Stimulated activated CD4-positive, alpha-beta T cell treated with anti-CD3 and anti-CD28 coated beads, Interleukin-4, amount 100 ng/mL, for 24 hours (primary cell): ENCODE measurements at places on chromosomes 3 and 15.

GRCh38 chr3:116097226-116097625 is 348.1 kb downstream of the LSAMP start:
- DNase-seq, result no peak

DNA sequence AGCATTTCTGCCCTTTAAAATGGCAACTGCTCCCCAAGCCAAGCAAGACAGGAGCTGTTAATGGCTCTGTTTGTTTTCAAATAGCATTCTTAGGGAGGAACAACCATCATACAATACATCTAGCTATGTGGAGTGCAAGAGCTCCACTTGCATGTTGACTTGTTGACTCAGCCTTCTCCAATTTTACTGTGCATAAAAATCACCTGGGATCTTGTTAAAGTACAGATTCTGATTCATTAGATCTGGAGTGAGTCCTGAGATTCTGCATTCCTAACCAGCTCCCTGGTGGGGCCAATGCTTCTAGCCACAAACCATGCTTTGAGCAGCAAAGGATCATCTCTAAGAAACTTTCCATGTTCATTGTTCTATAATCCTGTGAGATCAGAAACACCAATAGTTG is 171.4 kb downstream of the THRB start:
- no peak for DNase-seq

DNA sequence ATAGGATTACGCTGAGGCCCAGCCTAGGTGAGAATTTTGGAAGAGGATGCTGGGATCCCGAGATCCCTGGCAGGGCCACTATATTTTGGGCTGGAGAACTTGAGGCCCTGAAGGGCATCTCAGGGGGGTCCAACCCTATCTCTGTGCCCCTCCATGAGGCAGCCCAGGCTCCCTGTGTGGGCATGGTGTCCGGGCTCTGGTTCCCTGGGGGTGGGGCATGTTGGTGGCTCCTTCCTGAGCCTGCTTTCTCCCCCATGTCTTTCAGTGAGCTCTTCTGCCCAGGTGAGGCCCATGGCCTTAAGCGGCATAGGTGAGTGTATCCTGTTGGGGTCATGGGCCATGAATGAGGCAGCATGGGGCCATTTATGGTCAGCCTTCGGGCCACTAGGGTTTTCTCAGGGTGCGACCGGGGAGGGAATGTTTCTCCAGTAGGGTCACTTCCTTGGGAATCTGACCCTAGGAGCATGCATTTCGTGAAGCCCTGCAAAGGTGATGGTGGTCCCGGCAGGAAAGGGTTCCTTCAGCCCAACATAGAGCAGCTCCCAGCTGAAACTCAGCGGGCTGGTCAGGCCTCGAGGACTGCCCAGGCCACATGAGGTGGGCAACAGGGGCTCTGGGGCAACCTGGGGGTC is 191.3 kb downstream of the UBE3A start:
- no peak for DNase-seq

DNA sequence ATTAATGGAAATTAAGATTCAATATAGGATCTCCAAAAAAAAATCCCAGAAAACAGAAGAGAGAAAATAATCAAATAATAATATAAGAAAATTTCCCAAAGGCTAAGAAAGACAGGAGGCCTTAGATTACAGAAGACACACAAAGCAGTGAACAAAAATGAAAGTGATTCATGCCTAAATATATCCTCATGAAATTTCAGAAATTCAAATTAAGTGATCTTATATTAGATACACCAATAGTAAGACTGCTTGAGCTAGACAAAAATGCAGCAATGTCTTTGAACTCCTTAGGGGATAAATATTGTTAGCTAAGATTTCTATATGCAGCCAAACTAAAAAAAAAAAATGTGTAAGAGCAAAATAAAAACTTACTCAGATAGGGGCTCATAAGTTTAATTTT is 44.6 kb upstream of the ARPP21 start:
- no peak for DNase-seq

- DNase-seq, result no peak
Measured at GRCh38 chr3:175672119-175672689, 813.1 kb downstream of the NAALADL2 start.

- DNase-seq, result no peak
Measured at GRCh38 chr3:4736284-4736861, 242.9 kb upstream of the BHLHE40 start.

DNA sequence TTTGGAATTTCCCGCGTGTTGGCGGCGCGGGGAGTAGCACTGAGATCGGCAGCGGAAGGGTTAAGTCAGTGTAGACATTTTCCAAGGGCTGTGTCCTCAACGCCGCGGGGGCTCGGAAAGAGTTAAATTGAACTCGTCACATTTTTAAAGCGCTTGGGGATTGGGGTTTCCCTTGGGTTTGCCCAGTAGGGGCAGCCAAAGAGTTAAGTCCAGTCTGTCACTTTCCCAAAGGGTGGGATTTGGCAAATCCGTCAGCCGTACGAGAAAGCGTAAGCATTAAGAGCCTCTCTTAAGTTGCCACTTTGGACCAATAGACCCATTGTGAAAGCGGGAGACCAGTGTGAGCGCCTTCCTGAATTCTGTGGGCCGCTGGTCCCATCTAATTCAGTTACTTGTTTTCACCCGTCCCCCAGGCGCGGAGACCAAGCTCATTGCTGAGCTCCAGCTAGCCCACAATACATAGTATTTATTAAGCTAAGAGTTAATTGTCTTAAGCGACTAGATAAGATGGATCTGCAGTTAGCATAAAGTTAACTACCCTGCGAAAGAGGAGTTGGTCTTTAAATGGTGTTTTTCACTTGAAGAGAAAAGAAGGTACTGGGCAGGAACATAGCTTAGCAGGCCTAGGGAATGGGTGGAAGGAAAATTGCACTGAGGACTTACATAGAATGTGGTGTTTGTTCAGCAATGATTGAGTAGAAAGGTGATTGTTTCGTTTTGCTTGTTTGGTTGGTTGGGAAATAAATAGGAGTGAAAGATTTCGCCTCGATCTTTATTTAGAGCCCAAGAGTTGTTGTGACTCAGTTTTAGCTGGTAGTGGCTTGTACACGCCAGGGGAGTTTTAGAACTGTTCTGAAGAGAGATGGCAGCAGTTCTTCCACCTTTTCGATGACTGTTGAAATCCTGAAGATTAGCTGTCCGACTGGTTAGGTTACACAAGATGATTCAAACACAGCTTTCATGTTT is 932 bp downstream of the ARL8B start:
- peak; percentile 39 for DNase-seq

GRCh38 chr15:100075229-100075628 is 266.5 kb downstream of the ADAMTS17 start:
- DNase-seq, result no peak

DNA sequence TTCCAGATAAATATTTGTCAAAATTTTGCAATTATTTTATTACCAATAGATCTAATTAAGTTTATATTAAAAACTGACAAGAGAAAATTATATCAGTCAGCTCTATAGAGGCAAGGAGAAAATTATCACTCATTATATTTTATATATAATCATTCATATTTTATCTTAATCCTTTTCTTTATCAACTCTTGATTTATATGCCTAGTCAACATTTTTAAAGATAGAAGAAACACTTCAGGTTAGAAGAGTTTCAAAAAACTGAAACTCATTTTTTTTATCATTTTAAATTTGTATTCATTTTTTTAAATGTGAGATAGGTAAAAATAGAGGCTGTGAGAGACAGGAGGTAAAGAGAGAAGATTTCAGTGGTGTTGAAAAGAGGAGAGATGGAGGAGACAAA is 217.3 kb upstream of the P2RY1 start:
- DNase-seq, result no peak

- no peak for DNase-seq
Measured at GRCh38 chr3:4828279-4829030, 150.8 kb upstream of the BHLHE40 start.

DNA sequence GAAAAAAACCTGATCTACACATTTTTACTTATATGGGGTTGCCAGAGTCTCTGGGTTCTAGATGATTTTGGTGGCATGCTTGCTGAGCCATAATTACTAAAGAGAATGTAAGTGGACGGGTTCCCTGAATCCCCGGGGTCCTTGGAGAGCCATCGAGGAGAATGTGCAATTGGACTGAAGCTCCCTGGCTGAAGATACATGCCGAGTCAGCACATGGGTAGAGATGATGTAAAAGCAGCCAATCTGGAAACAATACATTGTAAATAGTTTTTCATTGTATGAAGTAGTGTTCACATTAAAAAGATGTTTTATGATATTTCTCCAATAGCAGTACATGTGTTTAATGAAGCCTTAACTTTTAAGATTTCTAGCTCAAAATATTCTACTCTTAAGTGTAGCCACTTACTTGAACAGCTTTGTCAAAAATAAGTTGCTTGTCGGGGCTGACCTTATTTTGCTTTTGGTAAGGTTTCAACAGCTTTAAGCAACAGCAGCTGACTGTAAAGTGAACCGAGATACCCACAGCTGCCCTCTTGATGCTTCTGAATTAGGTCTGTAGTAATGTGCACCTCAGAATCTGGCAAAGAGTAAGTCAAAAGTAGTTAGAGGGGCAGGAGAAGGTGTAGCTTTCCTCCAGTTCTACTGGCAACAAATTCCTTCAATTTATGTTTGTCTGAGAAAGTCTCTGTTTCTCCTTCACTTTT is 205.7 kb downstream of the PLCL2 start:
- no peak for DNase-seq
